ENCODE measurements at places on chromosomes 2 and 18.

DNA sequence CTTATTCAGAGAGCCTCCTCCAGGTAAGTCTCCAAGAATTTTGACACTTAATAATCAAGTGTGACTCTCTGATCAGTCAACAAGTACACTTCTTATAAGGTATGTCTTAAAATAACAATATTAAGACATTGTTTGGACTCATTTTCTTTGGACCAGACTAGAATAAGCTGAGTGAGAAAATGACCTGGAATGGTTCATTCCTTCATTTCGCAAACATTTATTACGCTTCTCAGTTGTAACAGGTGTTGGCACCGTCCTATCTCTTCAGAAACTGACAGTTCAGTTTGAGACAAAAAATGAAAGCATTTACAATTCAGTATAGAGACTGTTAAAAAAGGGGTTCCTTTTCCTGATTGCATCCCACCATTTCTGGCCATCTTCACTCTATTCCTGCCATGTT lies 46.6 kb downstream of the TSPYL6 start:
- no peak for DNase-seq

DNA sequence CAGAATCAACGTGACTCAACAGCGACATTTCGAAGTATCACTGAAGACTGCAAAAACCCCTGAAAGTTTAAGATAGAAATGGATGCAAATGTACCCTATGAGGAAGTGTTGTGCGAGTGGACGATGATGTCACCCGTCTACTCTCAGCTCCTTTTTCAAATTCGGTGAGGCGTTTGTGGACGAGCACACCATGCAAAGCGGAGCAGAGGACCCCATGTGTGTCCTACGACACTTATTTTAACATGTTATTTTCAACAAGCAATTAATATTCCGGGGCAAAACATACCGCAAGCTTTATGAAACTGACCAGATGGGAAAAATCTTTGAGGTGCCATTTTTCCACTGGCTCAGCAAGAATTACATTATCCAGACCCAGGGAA lies 2.0 kb downstream of the PXDN start:
- DNase-seq, result no peak

- no peak for DNase-seq
Measured at GRCh38 chr2:134073023-134073422, 180.8 kb upstream of the MGAT5 start.

DNA sequence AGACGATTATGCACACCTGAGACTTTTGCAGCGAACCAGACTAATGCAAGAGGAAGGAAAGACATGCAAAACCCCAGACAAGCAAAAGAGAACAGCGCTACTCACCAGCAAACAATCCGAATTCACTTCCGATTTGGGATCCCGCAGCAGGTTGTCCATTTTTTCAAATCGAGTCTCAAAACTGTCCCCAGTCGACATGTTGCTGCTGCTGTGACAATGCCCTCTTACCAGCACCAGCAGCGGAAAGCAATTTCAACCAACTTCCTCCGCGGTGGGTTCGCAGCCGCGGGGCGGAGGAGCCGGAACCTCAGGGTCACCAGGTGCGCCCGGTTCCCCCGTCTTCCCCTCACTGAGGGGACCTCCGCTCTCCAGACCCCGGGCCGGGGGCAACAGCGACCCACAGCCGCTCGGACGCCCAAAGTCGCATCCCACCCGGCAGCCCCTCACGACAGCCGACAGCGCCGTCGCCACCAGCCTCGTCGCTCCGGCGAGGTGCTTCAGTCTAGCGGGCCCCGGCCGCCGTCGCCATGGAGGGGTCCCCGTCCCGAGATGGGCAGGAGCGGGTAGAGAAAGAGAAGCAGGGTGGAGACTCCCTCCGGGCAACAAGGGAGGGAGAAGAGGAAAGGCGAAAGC lies 784 bp downstream of the ROCK1 start:
- DNase-seq, result peak; percentile 11

GRCh38 chr2:150471813-150472510 lies 15.5 kb downstream of the RND3 start:
- DNase-seq, result no peak

DNA sequence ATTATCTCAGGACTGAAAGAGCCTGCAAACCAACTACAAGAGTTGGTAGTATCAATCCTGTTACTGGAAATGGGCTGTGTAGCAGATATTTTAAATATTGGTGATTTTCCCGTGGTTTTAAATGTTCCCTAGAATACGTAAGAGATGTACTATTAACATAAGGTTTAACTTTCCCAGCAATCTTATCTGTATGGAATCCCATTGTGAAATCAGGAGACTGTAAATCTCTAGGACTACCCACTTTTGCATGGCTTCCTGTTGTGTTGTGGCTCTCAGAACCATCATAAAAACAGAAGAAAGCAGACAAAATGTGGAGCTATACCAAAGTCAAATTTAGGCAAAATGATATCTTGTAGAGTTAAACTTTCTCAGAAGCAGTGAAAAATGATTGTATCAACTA lies 641.5 kb upstream of the SETBP1 start:
- no peak for DNase-seq

DNA sequence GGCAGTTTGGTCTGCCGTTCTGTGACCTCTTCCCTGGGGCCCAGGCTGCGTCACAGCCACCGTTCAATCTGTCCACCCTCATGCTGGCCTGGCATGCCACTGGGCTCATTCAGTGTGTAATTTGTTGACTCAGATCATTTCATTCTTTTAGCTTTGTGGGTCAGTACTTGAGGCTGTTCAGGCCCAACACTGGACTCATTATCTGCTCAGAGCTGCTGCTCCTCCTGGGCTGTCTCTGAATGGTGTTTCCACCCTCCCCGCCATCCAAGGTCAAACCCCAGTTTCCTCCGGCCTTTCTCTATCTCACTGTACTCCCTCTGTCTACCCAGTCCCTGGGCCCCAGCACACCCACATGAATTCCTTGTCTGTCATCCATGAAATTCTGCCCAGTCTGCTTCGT lies 152.4 kb upstream of the NCK2 start:
- no peak for DNase-seq

DNA sequence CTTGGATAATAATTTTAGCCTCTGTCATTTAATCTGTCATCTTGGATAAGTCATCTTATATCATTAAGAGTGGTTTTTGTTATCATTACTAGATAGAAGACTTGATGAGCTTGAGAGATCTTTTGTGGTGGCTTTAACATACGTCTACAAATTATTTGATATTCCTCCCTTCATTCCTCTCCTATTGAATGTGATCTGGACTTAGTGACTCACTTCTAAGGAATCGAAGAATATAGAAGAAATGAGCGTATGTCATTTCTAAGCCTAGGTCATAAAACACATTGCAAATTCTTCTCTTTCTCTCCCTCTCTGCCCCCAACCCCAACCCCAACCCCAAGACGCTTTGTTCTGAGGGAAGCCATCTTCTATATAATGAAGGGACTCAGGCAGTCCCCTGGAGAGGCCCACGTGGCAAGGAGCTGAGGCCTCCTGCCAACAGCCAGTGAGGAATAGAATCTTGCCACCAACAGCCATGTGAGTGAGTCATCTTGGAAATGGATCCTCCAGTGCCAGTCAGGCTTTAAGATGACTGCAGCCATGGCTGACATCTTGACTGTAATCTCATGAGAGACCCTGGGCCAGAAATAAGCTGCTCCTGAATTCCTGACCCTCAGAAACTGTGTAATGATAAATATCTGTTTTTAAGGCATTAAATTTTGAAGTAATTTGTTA lies 221.6 kb upstream of the SP5 start:
- no peak for DNase-seq

GRCh38 chr2:190840569-190841172 lies 40.0 kb upstream of the GLS start:
- DNase-seq, result no peak

GRCh38 chr2:60764736-60765534 lies 8.9 kb downstream of the PAPOLG start:
- DNase-seq, result no peak

GRCh38 chr2:203811491-203812221 lies 55.9 kb upstream of the CTLA4 start:
- peak; percentile 78 for DNase-seq

- DNase-seq, result no peak
Measured at GRCh38 chr2:148375214-148375613, 269.3 kb upstream of the EPC2 start.

DNA sequence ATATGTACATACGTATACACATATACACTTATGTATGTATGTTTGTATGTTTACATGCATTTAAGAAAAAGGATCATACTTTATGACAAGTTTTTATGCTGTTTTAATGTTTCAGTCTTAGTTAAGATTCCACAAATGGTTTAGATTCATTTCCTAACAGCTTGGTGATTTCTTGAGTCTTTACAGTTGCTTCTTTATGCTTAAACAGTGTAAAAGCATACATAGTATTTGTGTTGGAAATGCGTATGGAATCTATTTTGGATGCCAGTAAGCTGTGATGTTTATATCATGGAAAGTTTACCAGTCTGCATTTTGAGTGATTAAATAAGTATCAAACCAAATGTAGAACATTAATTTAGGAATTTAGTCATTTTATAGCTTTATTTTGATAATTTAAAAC lies 55.4 kb downstream of the AGFG1 start:
- no peak for DNase-seq

- DNase-seq, result no peak
Measured at GRCh38 chr2:101287303-101287702, 21.2 kb downstream of the RNF149 start.

DNA sequence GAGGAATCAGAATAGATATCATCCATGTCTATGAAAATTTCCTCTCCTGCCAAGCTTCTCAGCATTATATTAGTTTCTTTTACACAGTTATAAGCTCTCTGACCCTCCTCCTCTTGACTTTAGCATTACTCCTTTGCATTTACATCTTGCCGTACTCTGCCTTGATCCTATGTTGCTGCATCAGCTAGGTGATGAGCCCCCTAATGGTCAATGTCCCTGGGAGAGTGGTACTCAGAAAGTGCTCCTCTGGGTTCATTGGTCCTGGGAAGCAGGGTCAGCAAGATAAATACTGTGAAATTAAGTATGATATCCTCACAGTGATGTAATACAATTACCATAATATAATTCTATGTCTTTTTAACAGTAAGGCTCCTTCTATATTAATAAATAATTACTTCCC lies 74.1 kb downstream of the PKP4 start:
- DNase-seq, result no peak

DNA sequence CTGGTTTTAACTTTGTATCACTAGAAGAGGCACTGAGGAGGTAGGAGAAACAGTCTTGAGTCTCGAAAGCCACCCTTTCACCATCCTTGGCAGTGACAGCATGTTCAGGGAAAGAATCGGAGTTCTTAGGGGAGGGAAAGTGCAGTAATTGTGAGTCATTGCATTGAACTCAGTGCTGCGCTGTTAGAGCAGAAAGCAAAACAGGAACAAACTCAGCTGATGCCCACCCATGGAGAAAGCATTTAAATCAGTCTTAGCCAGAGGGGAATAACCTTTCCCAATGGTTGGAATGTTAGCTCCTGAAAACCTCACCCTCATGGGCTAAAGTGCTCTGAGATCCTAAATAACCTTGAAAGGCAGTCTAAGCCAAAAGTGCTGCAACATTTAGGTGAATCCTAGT lies 845.6 kb upstream of the CNTNAP5 start:
- DNase-seq, result no peak

- DNase-seq, result no peak
Measured at GRCh38 chr2:11647834-11648600, 22.0 kb downstream of the NTSR2 start.

GRCh38 chr2:203669820-203670219 lies 36.6 kb upstream of the CD28 start:
- no peak for DNase-seq

DNA sequence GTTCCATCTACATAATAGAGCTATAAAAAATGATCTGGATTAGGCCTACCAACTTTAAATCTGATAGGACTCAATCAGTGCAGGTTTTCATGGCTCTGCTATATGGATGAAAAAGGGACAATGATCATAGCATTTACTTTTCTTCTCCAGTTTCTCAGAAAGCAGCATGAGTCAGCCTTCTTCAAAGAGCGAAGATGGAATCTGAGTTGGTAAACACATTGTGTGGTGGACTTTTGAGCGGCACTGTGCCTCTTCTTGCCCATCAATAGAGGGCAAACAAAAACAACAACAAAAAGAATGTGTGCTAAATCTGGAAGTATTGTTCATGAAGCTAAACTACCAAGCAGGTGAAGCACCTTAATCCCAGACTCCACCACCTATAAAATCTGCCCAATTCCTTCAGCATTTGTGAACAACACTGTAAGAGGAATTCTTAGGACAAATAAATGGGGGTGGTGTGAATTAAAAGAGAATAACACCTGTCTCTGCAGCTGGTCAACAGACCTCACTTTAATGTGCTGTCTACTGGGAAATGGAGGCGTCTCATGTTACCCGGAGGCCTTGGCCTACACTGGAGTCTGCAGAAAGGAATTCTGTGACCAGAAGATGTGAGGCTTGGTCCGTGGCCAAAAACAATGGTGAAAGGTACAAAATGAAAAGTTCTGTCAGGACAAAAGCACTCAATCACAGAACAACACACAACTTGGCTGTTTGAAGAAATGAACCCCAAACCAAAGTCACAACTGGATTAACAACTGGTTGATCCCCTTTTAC lies 609.0 kb downstream of the IRS1 start:
- no peak for DNase-seq

- peak; percentile 37 for DNase-seq
Measured at GRCh38 chr2:10385501-10385900, 62.6 kb downstream of the ODC1 start.

- no peak for DNase-seq
Measured at GRCh38 chr2:185384822-185385560, 353.6 kb upstream of the FSIP2 start.

DNA sequence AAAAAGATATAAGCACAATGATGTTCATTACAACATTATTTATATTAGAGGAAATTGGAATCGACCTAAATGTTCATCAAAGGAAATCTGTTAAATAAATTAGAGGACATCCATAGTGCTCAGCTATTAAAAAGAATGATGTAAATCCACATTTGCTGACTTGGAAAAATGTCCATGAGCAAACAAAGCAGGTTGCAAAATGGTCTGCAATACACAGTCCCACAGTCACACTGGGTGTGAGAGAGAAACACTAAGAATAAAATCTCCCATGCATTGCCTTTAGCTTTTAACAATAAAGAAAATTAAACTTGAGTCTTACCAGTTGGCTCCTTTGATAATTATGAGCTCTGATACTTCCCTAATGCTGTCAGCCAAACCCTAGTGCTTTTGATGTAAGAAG lies 811.1 kb upstream of the SALL3 start:
- no peak for DNase-seq

- DNase-seq, result no peak
Measured at GRCh38 chr2:165471349-165471950, 2.0 kb downstream of the CSRNP3 start.

DNA sequence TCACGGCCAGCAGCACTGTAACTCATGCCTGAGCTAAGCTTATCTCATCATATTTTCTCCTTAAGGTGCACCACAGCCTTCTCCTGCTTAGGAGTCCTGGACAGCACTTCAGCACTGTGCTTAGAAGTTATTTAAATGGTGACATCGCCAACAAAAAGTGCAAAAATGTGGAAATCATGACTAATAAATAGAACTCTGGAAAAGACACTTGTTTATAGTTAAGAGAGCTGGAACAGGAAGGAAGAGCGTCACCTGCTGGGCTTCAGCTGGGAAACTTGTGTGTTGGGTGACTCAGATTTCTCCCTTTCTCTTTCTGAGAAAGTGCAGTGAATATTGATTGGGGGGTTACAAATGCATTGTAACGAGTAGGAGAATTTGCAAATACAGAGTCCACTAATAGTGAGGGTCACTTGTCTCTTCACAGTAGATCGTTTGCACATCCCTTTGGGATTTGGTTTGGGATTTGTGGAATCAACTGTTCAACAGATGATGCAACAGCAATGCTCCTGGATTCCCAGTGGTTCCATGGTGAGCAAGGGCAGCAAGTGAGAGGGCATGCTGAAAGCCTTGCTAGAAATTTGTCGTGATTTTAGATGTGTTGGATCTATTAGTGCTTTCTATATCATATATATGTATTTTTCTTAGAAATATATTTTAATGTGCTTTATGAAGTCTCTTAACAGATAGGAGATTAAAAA lies 84.2 kb downstream of the DOK6 start:
- DNase-seq, result peak; percentile 39
